Renal cortex interstitium (tissue), 15 donors: ENCODE measurements at places on chromosomes 3 and 15. TPM values are rescaled to one million over a fixed set of nuclear protein-coding genes. Genes with fewer than 3 reads are reported as not detected.

Gene GOLGA6D
- 0.40 TPM for polyA plus RNA-seq

Gene SAMMSON
- 0.17 TPM for polyA plus RNA-seq

Gene GPR27
- 11.2 TPM for polyA plus RNA-seq

Gene KLHL6
- polyA plus RNA-seq = 1.2 TPM

Gene FEZF2
- not detected for polyA plus RNA-seq

- DNase-seq = no peak
Measured at GRCh38 chr3:113268311-113268710, 57.0 kb downstream of the BOC start.

DNA sequence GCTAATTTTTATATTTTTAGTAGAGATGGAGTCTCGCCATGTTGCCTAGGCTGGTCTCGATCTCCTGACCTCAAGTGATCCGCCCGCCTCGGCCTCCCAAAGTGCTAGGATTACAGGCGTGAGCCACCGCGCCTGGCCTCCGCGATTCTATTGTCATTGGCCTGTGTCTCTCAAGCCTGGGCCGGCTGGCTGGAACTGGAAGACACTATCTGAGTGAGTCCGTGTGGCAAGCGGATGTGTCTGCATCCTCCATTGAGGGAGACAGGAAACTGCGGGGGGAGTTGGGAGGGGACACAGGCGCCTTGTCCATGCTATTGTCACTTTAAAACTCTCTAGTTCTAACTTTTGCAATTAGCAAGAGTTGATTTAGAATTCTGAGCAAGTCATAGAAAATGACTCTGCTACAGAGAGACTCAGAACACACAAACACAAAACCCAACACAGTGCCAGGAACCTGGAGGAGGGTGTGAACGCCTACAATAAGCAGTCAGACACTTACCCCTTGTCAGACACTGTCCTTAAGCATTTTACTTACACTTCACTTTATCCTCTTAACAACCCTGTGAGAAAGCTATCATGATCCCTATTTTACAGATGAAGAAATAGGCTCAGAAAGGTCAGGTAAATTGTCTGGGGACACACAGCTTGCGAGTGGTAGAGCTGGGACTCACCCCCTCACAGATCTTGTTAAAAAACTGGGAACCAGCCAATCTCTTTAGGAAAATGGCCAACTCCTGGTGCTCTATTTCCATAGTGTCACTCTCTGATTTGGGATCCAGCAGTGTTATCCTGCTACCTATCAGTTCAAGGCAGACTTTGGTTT lies 38.7 kb downstream of the ANP32A start:
- DNase-seq = no peak

- DNase-seq = no peak
Measured at GRCh38 chr3:133413161-133414020, 13.5 kb downstream of the BFSP2 start.

DNA sequence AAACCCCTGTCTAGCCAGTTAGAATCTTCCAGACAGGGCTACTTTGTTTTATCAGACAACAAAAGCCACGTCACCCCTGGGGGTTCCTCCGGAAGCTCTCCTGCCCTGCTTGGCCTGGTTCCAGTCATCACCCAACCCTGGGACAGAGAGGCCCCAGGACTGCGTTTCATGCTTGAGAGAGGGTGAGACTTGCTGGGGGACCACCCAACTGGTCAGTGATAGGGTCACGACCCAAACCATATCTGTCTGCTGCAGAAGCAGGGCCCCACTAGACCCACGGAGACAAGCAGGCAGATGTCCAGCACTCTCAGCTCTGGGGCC lies 1.2 kb downstream of the NT5DC2 start:
- no peak for DNase-seq

GRCh38 chr3:163936543-163936942 lies 1141.8 kb downstream of the SI start:
- DNase-seq = no peak
